ENCODE measurements at places on chromosomes 6 and 20.

DNA sequence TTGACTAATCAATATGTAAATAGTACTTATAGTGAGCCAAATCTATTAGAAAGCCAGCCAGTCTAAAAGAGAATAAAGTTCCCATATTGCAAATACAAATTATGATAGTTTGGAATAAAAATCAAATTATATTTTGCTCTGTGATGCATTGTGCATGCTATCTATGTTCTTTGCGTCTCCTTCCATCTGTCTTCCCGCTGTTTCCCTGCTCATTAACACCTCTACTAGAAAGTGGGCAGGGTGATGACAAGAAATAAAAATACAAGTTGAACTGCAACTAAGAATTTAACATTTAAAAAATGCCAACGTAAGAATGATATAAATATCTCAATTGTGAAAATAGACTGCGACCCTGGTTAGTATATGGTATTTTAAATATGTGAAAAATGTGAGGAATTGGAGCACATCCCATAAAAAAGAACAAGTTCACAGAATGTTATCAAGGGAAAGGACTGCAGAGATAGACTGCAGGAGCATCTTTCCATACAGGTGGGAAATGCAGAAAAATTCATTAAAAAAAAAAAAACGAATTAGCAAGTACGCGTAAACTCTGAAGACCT is 157.6 kb upstream of the PDE7B start:
- H3K27me3 ChIP-seq, result no peaks in the 10 kb centered on the region
- no peak overlapping the region for H3K27ac ChIP-seq
- H3K4me3 ChIP-seq, result no peak overlapping the region
- H3K36me3 ChIP-seq, result no peaks in the 10 kb centered on the region

DNA sequence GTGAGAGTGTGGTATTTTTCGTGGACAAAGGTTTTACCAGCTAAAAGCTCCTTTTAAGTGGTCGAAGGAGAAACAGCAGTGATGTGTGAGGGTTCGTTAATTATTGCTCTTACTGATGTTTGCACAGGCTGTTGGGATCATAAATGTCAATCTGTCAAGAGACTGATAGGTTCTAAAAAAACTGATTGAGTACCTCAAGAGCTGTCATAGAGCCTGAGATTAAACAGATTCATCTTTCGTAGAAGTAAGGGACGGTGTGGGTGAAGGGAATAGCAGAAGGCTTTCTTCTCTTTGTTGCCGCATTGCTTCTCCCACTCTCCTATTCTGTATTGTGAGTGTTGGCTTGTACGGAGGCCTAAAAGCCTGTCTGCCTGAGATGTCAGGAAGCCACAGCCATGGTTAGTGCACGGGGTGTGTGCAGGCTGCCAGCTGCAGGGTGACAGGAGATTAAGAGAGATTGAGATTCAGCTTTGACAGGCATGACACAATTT is 291.0 kb downstream of the ZFAND3 start:
- H3K27me3 ChIP-seq, result no peaks in the 10 kb centered on the region
- H3K4me1 ChIP-seq, result peaks cover 13% of the 10 kb centered on the region
- no peak overlapping the region for H3K4me3 ChIP-seq

DNA sequence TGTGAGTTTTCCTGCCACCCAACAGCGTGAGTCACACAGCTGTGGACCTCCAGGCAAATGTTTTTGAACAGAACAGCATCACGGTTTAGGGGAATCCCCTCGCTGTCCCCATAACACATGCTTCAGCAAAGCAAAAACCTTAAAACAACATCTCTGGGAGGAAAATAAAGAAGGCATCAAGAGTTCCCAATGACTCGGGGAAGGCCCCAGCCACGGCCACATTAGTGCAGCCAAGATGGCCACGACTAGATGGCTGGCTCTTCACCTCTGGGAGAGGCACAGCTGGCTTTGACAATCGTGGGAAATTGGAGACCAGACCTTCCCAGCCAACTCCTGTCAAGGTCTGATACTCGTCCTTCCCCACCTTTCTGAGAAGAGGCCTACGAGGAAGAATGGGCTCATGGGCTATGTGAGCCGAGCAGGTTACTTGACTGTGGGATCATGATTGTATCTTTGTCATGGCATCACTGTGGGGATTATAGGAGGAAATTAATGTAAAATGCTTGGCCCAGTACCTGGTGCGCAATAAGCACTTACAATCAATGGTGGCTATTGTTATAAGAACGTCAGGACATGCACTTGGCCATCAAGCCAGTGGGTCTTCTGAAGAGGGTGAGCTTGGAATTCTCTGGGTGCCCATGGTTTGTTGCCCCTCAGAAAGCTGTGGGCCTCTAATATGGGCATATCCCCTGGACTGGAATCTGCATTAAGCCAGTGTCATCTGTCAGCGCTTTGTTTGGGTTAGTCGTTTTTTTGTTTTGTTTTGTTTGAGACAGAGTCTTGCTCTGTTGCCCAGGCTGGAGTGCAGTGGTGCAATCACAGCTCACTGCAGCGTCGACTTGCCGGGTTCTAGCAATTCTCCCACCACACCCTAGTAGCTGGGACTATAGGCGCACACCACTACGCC is 43.6 kb downstream of the FGD2 start:
- H3K4me3 ChIP-seq, result no peak overlapping the region
- no peaks in the 10 kb centered on the region for H3K27me3 ChIP-seq
- no peak overlapping the region for H3K27ac ChIP-seq
- H3K36me3 ChIP-seq, result no peaks in the 10 kb centered on the region
- no peak for DNase-seq

- H3K27me3 ChIP-seq, result no peaks in the 10 kb centered on the region
- H3K4me3 ChIP-seq, result no peak overlapping the region
- no peaks in the 10 kb centered on the region for H3K36me3 ChIP-seq
- no peak overlapping the region for H3K27ac ChIP-seq
- no peaks in the 10 kb centered on the region for H3K4me1 ChIP-seq
Observed at GRCh38 chr6:83505356-83505755, 7.0 kb upstream of the PRSS35 start.

DNA sequence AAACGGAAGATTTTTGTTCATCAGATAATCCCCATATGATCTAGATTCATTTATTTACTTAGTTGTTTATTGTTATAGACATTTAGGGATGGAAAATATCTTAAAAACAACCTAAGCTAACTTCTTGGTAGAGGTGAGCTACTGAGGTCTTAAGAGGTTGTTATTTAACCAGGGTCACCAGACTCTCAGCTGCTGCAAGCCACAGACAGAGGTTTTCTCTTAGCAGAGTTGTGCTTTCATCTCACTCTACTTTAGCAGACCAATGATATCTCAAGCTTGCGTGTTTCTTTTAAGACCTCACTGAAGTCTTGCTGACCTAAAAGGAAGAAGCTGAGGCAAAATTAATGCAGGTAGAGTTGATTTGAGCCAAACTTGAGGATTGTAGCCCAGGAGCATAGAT is 43.6 kb downstream of the NCOA7 start:
- H3K27ac ChIP-seq, result no peak overlapping the region
- no peaks in the 10 kb centered on the region for H3K36me3 ChIP-seq
- H3K27me3 ChIP-seq, result no peaks in the 10 kb centered on the region
- no peak for DNase-seq
- no peak overlapping the region for H3K4me3 ChIP-seq
- no peaks in the 10 kb centered on the region for H3K4me1 ChIP-seq

DNA sequence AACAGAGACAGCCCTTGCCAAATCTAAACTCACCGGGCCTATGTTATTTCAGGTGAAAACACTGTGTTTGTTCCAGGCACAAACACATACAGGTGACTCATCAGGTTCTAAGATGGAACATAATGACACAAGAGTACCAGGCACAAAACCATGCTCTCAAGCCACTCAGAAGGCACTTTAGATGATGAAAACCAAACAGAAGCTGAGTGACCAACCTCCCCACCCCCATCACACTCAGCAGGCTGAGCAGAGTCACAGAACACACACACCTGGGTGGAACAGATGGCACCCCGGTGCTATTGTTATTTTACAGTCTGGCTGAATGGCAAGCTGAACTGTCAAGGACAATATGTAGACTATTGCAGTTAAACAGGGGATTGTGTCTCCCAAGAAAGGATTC is 20.6 kb upstream of the NKX2-2 start:
- no peak overlapping the region for H3K27ac ChIP-seq
- H3K4me3 ChIP-seq, result no peak overlapping the region
- DNase-seq, result no peak
- peaks cover 19% of the 10 kb centered on the region for H3K27me3 ChIP-seq

DNA sequence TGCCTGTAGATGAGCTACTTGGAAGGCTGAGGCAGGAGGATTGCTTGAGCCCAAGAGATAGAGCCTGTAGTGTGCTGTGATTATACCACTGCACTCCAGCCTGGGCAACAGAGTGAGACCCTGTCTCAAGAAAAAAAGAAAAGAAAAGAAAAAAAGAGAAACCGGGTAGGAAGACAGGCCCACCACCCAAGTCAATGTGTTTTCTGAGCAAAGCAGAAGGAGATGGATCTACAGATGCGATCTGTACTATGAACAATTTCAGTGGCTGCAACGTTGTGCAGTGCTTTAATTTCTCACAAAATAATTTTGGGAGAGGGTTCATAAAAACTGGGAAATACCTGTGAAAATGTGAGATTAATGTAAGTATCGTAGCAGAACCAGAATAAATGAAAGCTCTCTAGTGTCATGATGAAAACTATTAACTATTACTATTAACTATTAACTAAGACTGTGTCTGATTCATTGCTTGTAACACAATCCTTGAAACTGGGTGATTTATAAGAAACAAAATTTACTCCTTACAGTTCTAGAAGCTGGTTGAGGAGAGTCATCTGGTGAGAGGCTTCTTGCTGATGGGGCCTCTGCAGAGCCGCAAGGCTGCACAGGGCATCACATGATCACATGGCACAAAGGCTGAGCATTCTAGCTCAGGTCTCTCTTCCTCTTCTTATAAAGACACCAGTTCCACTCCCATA is 233.1 kb upstream of the ZNF217 start:
- H3K36me3 ChIP-seq, result no peaks in the 10 kb centered on the region
- H3K27me3 ChIP-seq, result no peaks in the 10 kb centered on the region
- peak; percentile 15 for DNase-seq

DNA sequence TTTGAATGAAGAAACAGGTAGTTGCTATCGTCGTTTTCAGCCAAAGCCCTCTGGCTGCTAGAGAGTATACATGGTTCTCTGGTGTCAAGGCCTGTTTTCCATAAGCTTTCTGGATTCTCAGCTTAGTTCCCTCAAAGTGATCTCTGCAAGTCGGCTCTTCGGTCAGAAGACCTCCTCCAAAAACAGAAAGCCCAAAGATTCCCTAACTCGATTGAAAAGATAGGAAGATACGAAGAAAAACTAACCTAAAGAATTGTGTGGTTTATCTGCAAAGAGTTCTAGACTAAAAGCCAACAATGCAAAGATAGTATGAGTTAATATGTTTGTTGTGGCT is 545 bp upstream of the ASCC3 start:
- H3K27ac ChIP-seq, result peak overlapping the region; percentile 76
- H3K27me3 ChIP-seq, result no peaks in the 10 kb centered on the region

DNA sequence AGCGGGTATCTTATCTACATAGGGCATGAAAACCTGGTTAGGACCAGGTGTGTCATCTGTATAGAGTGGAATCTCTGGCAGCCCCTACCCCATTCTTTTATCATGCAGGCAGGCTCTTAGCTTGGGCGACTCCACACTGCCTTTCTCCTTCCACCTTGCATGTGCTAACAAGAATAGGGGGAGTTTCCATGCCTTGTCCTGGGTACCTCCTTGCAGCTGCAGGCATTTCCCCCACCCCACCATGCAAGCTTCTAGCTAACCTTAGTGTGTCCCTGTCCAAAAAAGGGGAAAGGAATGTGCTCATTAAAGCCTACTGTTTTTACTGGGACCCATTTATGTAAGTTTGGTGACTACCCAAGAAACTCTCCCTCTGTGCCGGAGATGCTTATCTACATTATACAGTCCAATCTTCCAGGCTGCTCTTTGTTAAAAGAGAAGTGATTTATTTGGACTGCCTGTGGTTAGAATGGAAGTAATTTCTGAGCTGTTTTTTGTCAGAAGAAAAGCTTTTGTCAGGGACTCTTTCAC is 10.5 kb upstream of the CEP43 start:
- no peak for DNase-seq
- H3K36me3 ChIP-seq, result peaks cover under 1% of the 10 kb centered on the region
- no peak overlapping the region for H3K27ac ChIP-seq

- no peaks in the 10 kb centered on the region for H3K36me3 ChIP-seq
- H3K4me1 ChIP-seq, result no peaks in the 10 kb centered on the region
- no peak overlapping the region for H3K4me3 ChIP-seq
- H3K27ac ChIP-seq, result no peak overlapping the region
Observed at GRCh38 chr20:47406849-47407682, 50.6 kb upstream of the ZMYND8 start.

- no peak overlapping the region for H3K27ac ChIP-seq
- no peaks in the 10 kb centered on the region for H3K27me3 ChIP-seq
- H3K36me3 ChIP-seq, result no peaks in the 10 kb centered on the region
- peaks cover 13% of the 10 kb centered on the region for H3K4me1 ChIP-seq
- DNase-seq, result no peak
- H3K4me3 ChIP-seq, result no peak overlapping the region
Observed at GRCh38 chr6:89986650-89987074, 92.4 kb downstream of the GJA10 start.

DNA sequence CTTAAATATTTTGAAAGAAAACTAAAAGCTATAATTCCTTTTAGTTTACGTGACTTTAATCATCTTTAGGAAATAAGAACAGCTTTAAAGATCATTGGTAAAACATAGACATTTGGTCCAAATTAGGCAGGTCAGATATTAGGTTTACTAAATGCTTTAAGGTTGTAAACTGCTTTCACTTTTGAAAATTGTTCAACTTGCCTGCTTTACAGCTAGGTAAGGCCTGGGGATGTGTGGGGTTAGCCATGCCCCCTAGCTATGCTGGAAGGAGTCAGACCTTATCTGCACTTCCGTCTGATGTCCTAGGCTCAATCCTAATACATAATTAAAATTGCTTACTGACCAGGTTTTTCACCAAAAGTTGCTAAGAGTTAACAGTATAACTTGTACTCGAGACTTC is 30.5 kb upstream of the TPD52L1 start:
- no peaks in the 10 kb centered on the region for H3K27me3 ChIP-seq
- no peak for DNase-seq
- H3K27ac ChIP-seq, result peak overlapping the region; percentile 28

DNA sequence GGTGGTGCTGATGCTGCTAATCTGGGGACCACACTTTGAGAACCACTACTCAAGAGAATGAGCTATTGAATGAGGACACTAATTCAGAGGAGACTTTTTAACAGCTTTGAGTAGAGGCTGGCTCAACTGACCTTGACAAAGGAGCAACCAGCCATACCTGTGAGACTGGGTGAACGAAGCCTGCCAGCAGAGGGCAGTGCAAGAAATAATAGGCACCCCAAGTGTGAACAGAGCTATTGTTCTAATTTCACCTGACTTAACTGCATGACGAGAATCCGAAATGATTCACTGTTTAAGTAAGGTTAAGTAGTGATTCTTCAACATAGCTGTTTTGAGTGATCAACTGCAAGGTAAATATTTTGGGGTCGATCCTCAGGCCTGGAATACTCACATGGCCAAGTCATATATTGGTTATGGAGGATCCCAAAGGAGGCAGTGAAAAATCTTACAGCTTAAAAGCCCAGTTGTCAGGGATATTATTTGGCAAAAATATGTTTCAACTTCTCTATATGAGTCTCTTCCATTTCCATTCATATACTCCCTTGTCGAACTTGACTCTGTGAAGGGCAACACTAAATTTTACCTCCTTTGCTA is 550.5 kb upstream of the MARCKS start:
- no peaks in the 10 kb centered on the region for H3K4me1 ChIP-seq
- no peaks in the 10 kb centered on the region for H3K36me3 ChIP-seq
- H3K4me3 ChIP-seq, result no peak overlapping the region
- no peak overlapping the region for H3K27ac ChIP-seq
- DNase-seq, result no peak
- H3K27me3 ChIP-seq, result no peaks in the 10 kb centered on the region

- H3K36me3 ChIP-seq, result no peaks in the 10 kb centered on the region
- H3K27ac ChIP-seq, result no peak overlapping the region
- DNase-seq, result peak; percentile 22
- no peak overlapping the region for H3K4me3 ChIP-seq
Observed at GRCh38 chr20:46420878-46421277, 14.5 kb upstream of the ELMO2 start.

- H3K27ac ChIP-seq, result no peak overlapping the region
- no peak overlapping the region for H3K4me3 ChIP-seq
- DNase-seq, result no peak
- peaks cover 17% of the 10 kb centered on the region for H3K4me1 ChIP-seq
Observed at GRCh38 chr6:105800871-105801270, 285.3 kb upstream of the PRDM1 start.
